ENCODE measurements at places on chromosomes 7 and 10. TPM values are rescaled to one million over a fixed set of nuclear protein-coding genes. Genes with fewer than 3 reads are reported as not detected.

Gene TNRC18
- 132 TPM for total RNA-seq

Gene SEC24C
- total RNA-seq, result 97.9 TPM

Gene PRKAG2
- 73.9 TPM for total RNA-seq

Gene CFAP46
- total RNA-seq, result 0.12 TPM

Gene CPED1
- not detected for total RNA-seq

Gene IDI2
- not detected for total RNA-seq

Gene CTTNBP2
- total RNA-seq, result 0.17 TPM

Gene CRYGN
- total RNA-seq, result not detected

Gene NANOS1
- total RNA-seq, result 2.2 TPM

Gene DKK1
- 31.8 TPM for total RNA-seq

Gene WNT8B
- not detected for total RNA-seq

Gene SLC39A12
- not detected for total RNA-seq

Gene PHKG1
- total RNA-seq, result 1.2 TPM

Gene FOXL3
- not detected for total RNA-seq

Gene SPDYE18
- not detected for total RNA-seq

Gene PNLIP
- not detected for total RNA-seq

Gene CALY
- total RNA-seq, result not detected

Gene OR9A2
- total RNA-seq, result not detected

Gene KAT6B
- total RNA-seq, result 18.3 TPM

Gene GNGT1
- total RNA-seq, result not detected

Gene BUD23
- 71.5 TPM for total RNA-seq

Gene MRLN
- total RNA-seq, result not detected

Gene UBTD1
- total RNA-seq, result 7.2 TPM

Gene KCP
- 0.42 TPM for total RNA-seq

Gene CCNJ
- 10.8 TPM for total RNA-seq

Gene AKR1C3
- 22.9 TPM for total RNA-seq

Gene NAT16
- not detected for total RNA-seq

Gene SFTPD
- total RNA-seq, result not detected

Gene PDE6C
- not detected for total RNA-seq

Gene MAT1A
- total RNA-seq, result not detected

Gene NEURL1
- not detected for total RNA-seq

Gene SPDYE2B
- total RNA-seq, result not detected

Gene SYCE1
- total RNA-seq, result not detected

Gene ITIH2
- total RNA-seq, result not detected

Gene C10orf90
- total RNA-seq, result not detected

Gene TMEM225B
- 0.96 TPM for total RNA-seq

Gene CD36
- 0.12 TPM for total RNA-seq

Gene FAM24A
- not detected for total RNA-seq

Gene FAM25G
- not detected for total RNA-seq

Gene OR2A42
- not detected for total RNA-seq

Gene TMEM213
- not detected for total RNA-seq

Gene AQP1
- not detected for total RNA-seq

Gene SPDYE2
- total RNA-seq, result 0.22 TPM

Gene MYL10
- not detected for total RNA-seq

Gene PPP1R3C
- total RNA-seq, result 0.30 TPM

Gene GCK
- not detected for total RNA-seq

Gene ACTL6B
- total RNA-seq, result not detected

Gene ACBD7
- total RNA-seq, result 0.63 TPM

Gene FRAT1
- total RNA-seq, result 2.1 TPM

Gene SAMD8
- total RNA-seq, result 28.1 TPM

Gene TMEM196
- not detected for total RNA-seq

Gene FGL2
- total RNA-seq, result not detected

Gene GRID2IP
- not detected for total RNA-seq

Gene GARS1
- 386 TPM for total RNA-seq

Gene CRTAC1
- not detected for total RNA-seq

Gene SOSTDC1
- total RNA-seq, result not detected

Gene ASB10
- total RNA-seq, result not detected

Measured in MCF 10A (cell line).